Body of pancreas (tissue), 4 donors: ENCODE measurements at places on chromosomes 3 and 15.

DNA sequence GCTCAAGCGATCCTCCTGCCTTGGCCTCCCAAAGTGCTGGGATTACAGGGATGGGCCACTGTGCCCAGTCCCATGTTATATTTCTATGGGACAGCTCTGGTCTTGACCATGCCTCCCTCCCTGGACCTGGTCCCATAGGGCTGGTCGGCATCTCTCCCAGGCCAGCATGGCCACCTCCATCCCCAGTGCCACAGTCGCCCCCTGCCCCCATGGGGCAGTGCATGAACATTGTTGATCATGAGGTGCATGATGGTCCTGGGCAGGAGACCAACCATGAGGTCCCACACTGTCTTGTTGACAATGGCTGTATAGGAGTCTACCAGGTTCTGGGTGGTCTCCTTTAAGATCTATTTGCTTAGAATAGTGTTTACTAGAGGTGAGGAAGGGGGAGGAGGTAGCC, 6.5 kb downstream of the RPS17 start:
- no peak for DNase-seq

DNA sequence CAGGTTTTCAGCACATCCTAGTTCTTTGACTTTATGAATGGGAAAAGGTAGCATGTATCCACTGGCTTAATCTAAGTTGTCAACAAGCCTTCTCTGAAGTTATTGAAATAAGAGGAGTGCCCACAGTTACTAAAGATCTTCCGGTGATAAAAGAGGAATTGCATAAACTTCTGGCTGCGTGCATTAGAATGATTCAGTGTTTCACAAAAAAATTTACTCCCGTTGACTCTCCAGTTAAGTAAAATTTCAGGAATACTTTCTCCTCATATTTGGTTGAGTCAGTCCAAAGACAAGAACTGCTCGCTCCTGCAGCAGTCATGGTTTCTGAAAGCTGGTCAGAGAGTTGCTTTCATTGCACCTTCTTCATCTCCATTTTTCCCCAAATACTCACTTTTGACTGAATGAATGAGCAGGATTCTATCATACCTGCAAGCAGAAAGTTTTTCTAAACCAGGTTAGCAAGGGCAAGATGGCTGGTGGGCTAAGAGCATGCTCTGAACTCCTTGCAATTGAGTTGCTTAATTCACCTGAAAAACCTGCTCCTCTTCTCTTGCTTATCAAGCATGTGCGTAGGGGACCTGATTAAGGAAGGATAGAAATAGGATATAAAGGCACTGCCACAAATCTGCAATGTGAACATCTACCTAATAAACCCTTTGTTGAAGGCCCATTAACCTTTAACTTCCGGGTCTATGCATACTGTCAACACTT, 64.2 kb upstream of the TIMP4 start:
- no peak for DNase-seq

- no peak for DNase-seq
These were observed 4.7 kb downstream of the INAFM2 start for GRCh38 chr15:40328176-40328575.

- no peak for DNase-seq
These were observed 177.4 kb downstream of the MINAR1 start for GRCh38 chr15:79609506-79609905.

DNA sequence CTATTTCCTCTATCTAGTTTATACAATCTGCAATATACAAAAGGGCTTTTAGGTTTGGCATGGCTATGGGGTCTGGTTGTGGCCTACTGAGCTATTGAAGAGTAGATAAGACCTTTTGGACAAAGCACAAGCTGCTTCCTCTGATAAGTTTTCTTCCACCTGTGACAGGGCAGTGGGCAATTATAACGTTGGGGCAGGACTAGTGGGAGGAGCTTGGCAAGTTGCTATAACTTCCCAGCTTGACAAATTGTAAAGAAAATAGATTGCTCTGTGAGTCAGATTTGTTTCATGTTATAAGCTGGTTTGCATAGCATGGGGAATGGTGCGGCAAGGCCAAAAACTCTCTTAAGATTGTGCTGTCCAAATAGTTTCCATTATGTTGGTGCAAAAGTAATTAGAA, 64.9 kb downstream of the SLC7A14 start:
- DNase-seq = no peak
